ENCODE measurements at places on chromosomes 1 and 21. TPM values are rescaled to one million over a fixed set of nuclear protein-coding genes. Genes with fewer than 3 reads are reported as not detected.

- no peak for DNase-seq
Observed at GRCh38 chr1:92623187-92623778, 136.6 kb upstream of the GFI1 start.

DNA sequence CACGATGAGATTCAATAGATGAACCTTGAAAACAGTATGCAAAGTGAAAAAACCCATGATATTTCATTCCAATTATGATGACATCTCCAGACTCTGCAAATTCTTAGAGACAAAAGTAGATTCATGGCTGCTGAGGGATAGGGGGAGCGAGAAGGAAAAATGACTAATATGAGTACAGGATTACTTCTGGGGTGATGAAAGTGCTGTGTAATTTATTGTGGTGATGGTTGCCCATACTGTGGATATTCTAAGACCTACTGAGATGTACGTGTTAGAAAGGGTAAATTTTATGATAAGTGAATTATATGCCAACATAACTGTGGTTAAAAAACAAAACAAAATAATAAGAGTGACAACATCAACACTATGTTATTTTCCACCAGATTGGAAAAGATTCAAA lies 18.9 kb upstream of the RGS7 start:
- no peak for DNase-seq

The ALX3 gene
- total RNA-seq: not detected

The RIPPLY3 gene
- not detected for total RNA-seq

- DNase-seq: no peak
Observed at GRCh38 chr1:23977187-23977853, 2.8 kb downstream of the SRSF10 start.

- DNase-seq: peak; percentile 84
Observed at GRCh38 chr1:228842094-228842775, 107.0 kb downstream of the RHOU start.

The DTL gene
- total RNA-seq: 7.4 TPM

GRCh38 chr1:225881081-225881958 lies 860 bp downstream of the TMEM63A start:
- no peak for DNase-seq

The KCNN3 gene
- 7.4 TPM for total RNA-seq

The ILDR2 gene
- 0.25 TPM for total RNA-seq

- no peak for DNase-seq
Observed at GRCh38 chr1:110612060-110612745, 6.0 kb upstream of the KCNA2 start.

DNA sequence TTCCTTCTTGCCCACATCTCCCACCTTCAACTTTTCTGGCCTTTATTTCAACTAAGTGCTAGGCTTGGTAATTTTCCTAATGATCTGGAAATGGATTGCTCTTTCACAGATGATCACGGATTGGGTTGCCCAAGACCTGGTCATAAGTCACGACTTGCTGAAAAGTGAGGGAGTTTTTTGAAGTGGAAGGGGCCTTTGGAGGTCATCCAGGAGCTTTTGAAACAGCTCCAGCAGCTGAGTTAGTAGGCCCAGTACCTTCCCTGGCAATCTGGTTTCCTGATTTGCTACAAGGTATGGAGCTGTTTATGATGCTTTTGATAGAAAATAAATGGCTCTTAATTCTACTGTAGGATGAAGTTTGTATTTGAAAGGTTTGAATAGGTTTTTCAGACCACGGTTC lies 20.4 kb downstream of the GREM2 start:
- no peak for DNase-seq

- no peak for DNase-seq
Observed at GRCh38 chr1:247370786-247371732, 39.4 kb upstream of the ZNF496 start.

The BTBD19 gene
- total RNA-seq: 7.9 TPM

DNA sequence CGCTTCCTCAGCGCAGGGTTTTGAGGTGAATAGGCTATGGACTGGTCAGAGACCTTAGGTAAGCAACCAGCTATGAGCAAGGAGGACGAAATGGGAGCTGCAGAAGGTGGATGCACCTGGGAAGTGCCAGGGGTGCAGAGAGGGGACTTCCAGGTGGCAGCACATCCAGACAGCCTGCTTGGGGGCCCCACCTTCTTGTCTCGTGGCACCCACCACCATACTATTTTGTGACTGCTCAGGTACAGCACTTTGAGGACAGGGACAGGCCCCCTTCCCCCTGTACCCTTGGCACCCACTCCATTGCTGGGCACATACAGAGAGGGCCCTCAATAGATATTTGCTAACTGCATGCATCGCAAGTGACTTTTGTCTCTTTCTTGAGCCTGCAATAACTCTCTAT lies 777 bp upstream of the KISS1 start:
- no peak for DNase-seq

DNA sequence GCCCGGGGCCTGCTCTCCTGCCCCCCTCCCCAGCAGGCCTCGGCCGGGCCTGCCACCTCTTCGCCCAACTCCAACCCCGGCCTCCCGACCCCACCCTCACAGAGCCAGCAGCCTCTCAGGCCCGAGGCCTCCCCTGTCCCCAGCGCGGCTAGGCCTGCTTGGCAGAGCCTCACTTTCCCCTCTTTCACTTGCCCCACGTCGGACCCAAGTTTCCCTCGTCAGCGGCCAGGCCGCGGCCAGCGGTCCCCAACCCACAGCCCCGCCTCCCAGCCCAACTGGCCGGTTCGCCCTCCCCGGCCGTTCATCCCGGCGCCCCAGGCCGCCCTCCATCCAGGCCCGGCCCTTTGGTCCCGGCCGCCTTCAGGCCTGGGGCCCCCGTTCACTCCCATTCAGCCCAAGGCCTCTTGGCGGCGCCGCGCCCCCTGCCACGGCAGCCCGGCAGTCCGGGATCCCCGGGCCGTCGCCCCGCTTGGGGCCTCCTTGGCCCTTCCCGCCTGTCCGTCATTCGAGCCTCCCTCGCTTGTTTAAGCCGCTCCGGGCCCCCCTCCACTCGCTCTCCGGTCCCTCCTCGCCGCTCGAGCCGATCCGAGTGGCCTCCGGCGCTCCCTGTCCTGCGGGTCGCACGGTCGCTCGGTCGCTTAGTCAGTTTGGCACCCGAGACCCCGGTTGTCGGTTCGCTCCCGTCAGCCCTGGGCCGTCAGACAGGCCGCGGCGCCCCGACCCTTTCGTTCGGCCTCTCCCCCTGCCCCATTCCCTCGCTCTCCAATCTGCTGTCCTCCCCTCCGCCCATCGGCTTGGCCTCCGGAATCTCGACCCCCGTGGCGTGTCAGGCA lies 1.4 kb downstream of the LRRC41 start:
- no peak for DNase-seq

The LRRC38 gene
- 2.5 TPM for total RNA-seq

- peak; percentile 58 for DNase-seq
Observed at GRCh38 chr1:94315552-94316116, 78.2 kb upstream of the ARHGAP29 start.

- DNase-seq: no peak
Observed at GRCh38 chr1:167467126-167467710, 51.1 kb downstream of the CD247 start.

GRCh38 chr1:193437785-193438184 lies 251.4 kb upstream of the B3GALT2 start:
- DNase-seq: no peak

- DNase-seq: peak; percentile 81
Observed at GRCh38 chr1:29629814-29630516, 393.6 kb downstream of the PTPRU start.

- no peak for DNase-seq
Observed at GRCh38 chr1:206070627-206071304, 17.8 kb downstream of the RHEX start.

GRCh38 chr1:89616844-89617627 lies 15.9 kb upstream of the LRRC8C start:
- no peak for DNase-seq

- no peak for DNase-seq
Observed at GRCh38 chr21:14308234-14308633, 74.7 kb downstream of the HSPA13 start.

The LINGO4 gene
- total RNA-seq: 0.98 TPM

DNA sequence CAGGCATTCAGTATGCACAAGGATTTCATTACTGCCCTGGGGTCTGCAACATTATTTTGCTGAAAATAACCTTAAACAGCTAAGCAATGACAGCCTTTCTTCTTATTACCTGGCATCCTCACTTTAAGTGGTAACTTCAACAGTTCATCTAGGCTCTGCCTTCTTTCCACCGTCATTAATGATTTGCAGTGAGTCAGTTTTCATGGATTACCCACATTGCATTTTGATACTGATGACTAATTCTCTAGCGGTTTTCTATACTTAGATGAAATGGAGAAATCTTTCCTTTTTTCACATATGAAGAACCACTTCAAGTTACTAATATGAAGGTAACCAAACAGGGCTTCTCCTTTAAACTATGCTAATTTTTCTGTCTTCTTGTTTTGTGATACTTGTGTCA lies 226.9 kb upstream of the TMPRSS15 start:
- no peak for DNase-seq

- DNase-seq: no peak
Observed at GRCh38 chr1:2214541-2215241, 13.4 kb upstream of the SKI start.

DNA sequence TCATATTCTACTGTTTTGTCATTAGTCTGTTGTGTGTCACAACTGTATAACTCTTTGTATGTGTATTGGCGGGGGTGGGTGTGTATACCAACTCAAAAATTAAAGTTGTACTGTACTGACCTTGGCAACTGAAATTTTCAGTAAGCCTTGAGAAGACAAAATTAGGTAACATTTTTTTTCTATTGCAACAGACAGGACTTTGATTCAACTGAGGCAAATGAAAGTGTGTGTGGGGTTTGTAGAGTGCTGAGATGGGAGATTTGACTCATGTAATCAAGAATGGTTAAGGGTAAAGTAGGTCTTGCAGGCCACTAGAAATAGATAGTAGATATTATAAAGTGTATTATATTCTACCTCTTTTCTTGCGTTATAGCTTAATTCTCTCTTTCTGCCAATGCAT lies 14.6 kb upstream of the B3GALT2 start:
- no peak for DNase-seq

- DNase-seq: no peak
Observed at GRCh38 chr1:196577386-196577785, 30.9 kb downstream of the KCNT2 start.

DNA sequence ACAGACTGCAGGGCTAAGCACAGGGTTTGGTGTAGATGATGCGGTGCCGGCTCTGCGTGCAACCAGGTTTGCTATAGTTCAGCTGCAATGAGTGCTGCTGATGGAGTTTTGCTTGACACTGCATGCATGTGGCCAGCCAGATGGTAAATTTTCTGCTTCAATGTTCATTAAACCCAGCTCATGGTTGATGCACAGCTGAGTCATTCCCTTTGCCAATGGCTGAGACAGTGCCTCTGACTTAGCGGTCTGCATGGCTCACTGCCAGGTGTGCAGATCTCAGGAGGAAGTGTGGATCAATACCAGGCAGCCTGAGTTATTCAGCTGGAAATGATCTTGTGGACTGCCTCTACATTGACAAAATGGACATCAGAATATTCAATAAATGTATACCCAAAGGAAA lies 172.7 kb upstream of the ZP4 start:
- no peak for DNase-seq

DNA sequence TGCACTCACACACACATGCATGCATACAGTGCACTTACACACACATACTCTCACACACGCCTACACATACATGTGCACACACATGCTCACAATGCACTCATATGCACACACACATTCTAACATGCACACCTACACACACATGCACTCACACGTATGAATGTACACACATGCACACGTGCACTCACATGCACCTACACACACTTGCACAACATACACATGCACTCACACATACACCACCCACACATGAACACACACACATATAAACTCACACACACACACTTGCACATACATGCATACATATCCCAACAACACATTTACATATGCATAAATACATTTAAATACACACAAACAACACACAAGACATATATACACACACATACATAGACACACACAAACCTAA lies 30.6 kb downstream of the OBSCN start:
- DNase-seq: no peak

- no peak for DNase-seq
Observed at GRCh38 chr1:10338047-10338446, 60.8 kb upstream of the PGD start.

The CA14 gene
- not detected for total RNA-seq

The NBPF6 gene
- total RNA-seq: not detected

DNA sequence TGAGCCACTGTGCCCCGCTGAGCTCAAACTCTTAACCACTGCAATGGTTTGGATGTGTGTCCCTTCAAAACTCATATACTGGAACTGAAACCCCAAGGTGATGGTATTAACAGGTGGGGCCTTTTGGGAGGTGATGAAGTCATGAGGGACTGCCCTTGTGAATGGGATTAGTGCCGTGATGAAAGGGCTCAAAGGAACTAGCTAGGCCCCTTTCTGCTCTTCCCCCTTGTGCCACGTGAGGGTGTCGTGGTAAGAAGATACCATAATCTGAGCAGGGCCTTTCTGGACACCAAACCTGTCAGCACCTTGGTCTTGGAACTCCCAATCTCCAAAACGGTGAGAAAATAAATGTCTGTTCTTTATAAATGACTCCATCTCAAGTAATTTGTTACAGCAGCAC lies 45.5 kb upstream of the SPOCD1 start:
- DNase-seq: no peak

DNA sequence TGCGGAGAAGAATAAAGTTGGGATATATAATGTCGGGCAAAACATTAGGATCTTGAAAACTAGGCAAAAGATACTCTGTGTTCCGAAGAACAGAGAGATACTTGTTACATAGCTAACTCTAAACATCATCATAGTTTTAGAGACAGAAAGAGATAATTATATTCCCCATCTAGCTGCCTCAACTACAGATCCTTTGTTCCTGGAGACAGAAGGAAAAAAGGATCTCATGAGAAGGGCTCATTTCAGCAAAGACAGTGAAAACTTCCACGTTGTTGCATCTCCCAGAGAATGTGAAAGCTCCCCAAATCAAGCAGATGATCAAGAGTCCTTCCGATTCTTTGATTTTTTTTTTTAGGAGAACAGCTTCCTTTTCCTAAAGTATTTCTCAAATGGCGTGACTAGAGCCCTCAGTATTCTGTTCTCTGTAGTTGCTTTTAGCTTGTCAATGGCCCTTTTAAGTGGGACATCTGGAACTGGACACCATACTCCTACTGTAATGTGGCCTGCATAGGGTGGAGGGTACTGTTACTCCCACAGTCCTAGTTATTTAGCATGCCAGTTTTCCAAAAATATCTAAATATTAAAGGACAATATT lies 1048.2 kb downstream of the TTLL7 start:
- DNase-seq: no peak

- DNase-seq: no peak
Observed at GRCh38 chr1:229397762-229398161, 36.1 kb downstream of the ACTA1 start.

GRCh38 chr1:111161843-111162487 lies 21.9 kb downstream of the CEPT1 start:
- no peak for DNase-seq
